ENCODE measurements at places on chromosomes 4 and X. TPM values are rescaled to one million over a fixed set of nuclear protein-coding genes. Genes with fewer than 3 reads are reported as not detected.

CD38 gene
- total RNA-seq, result 32.8 TPM

PAGE2B gene
- 1.3 TPM for total RNA-seq

ARHGAP36 gene
- total RNA-seq, result not detected

VSIG4 gene
- total RNA-seq, result not detected

TMSB15B gene
- 12.9 TPM for total RNA-seq

WDR44 gene
- total RNA-seq, result 8.0 TPM

SYAP1 gene
- 16.8 TPM for total RNA-seq

SLC2A9 gene
- 0.52 TPM for total RNA-seq

ANXA10 gene
- not detected for total RNA-seq

RADX gene
- 12.1 TPM for total RNA-seq

MAGEE1 gene
- 4.5 TPM for total RNA-seq
